ENCODE measurements at places on chromosomes 2 and 18. TPM values are rescaled to one million over a fixed set of nuclear protein-coding genes. Genes with fewer than 3 reads are reported as not detected.

DNA sequence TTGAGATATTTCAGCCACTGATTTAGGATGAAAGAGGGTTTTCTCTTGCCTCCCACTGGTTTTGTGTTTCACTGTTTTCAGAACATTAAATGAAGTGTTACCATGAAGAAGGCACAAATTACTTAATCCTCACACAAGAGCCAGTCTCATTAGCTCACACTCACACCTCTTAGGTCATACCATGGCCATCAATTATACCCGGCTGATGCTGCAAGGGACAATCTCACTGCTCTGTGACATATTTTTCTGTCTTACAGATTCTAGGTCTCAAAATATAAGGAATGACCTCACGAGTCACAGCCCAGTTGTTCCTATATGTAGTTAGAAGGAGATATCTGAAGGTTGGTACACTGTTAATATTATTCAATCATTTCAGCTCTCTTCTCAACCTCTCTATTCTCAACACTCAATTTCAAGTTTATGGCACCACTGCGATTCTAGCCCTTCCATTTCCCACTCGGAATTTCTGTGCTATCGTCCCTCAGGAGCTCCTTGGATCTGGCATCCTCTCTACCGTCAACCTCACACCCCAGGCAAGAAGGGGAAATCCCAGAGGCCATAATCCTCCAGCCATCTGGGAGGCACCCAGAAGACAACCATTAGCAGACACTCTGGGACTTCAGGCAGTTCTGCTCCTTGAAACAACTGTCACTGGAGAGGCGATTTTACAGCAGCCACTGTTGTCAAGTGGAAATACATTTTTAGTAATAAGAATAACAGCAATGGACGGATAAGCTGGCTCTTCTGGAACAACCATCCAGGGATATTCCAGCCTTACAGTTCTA lies 101.9 kb downstream of the MREG start:
- no peak for DNase-seq

- no peak for DNase-seq
Observed at GRCh38 chr2:41763141-41763540, 284.7 kb upstream of the PKDCC start.

Gene OLA1
- 82.1 TPM for total RNA-seq

Gene LCT
- total RNA-seq: not detected

DNA sequence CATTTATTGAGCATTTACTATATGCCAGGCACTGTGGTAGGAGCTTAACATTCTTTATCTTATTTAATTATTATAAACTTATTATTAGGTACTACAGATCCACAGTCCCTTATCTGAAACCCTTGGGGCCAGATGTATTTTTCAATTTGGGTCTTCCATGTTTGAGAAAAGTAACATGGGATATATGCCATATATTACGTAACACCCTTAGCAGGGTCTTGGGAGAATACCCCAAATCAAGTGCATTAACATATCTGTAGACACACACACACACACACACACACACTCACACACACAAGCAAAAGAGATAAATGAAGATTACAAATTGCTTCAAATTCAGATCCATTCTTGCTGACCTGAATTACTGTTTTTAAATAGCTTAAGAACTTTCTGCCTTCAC lies 13.7 kb downstream of the NTSR2 start:
- DNase-seq: no peak

DNA sequence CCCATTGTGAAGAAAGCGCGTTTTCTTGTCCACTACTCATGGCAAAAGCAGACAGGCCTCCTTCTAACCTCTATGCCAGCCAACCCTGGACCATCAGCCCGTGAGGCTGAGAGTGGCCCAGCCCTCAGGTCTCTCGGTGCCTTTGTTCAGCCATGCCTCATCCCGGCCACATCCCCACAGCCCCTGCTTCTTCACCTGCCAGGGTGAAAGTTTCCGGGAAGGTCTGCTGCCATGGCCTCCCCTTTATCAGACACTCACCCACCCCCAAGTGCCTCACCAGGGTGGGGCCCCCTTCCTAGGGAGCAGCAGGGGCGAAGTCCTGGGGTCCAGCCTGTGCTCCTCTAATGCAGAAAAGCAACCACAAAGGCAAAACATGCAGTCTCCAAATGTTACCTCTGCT lies 478.4 kb upstream of the SALL3 start:
- DNase-seq: no peak

Measured in left cardiac atrium (tissue), 4 donors.